ENCODE measurements at places on chromosomes 6 and 20. TPM values are rescaled to one million over a fixed set of nuclear protein-coding genes. Genes with fewer than 3 reads are reported as not detected.

DNA sequence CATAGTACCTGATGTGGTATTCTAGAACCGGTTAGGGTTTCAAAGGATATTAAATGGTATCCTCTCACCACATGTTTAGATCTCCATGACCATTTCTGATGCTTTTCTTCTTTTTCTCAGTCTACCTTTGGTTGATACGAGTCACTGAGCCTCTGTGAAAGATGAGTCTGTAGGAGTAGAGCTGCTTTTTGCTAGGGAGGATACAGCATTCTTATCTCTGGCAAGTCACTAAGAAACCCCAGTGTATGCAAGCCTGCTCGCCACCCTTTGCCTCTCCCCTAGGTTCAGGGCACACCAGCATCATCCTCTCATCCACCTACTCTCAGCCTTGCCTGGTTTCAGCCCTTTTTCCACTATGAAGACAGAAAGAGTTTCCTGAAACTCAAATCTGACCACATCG lies 89.9 kb downstream of the MTFR2 start:
- DNase-seq = no peak
- H3K4me1 ChIP-seq = no peaks in the 10 kb centered on the region
- H3K27ac ChIP-seq = no peak overlapping the region
- no peaks in the 10 kb centered on the region for H3K27me3 ChIP-seq
- H3K4me3 ChIP-seq = no peak overlapping the region
- no peaks in the 10 kb centered on the region for H3K36me3 ChIP-seq

- no peaks in the 10 kb centered on the region for H3K36me3 ChIP-seq
- DNase-seq = no peak
- no peaks in the 10 kb centered on the region for H3K4me1 ChIP-seq
- H3K4me3 ChIP-seq = no peak overlapping the region
- H3K27ac ChIP-seq = no peak overlapping the region
Observed at GRCh38 chr6:142002825-142003405, 129.8 kb upstream of the GJE1 start.

SMIM29 gene
- total RNA-seq = 22.8 TPM

TPX2 gene
- 0.73 TPM for total RNA-seq

GRCh38 chr6:28923318-28924102 lies at the start of gene TRIM27:
TRIM27 (minus strand) TSS chr6:28923985; CDS start chr6:28923632, 353 bp downstream.
- peak; percentile 81 for DNase-seq
- H3K4me3 ChIP-seq = peak within 1 kb of the TSS; percentile 78
- H3K27ac ChIP-seq = peak within 1 kb of the TSS; percentile 92

MCHR2 gene
- total RNA-seq = not detected
